Kidney glomerular epithelial cell (primary cell): ENCODE measurements at places on chromosomes 12 and 14.

DNA sequence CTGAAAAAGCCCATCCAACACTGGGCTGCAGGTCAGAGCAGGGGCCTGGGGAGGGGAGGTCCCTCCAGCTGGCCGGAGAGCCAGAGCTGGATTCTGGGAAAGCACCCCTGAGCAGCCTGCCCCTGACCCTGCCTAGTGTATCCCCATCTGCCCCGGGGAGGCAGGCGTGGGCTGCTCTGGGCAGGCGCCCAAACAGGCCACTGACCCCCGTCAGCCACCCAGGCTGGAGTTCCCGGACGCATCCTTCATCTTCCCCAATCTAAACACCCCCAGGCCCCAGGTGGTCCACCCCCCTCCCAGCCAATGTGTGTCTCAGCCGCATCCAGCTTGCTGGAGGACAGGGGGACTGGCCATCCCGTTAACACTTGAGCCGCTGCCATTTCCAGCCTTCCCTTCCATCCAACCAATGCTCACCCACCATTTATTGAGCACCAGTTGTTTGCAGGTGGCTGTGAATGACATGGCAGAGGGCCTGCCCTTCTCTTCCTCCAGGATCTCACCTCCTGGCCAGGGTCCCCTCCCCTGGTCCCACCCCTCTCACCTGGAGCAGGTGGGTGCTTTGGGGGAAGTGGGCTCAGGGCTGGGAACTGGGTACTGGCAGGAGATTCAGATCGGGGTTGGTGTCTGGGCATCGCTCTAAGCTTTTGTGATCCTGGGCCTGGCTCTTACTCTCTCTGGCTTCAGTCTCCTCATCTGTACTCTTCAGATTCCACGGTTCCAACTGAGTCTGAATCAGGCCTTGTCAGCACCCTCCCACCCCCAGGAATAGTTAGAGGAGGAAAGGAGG is 743 bp upstream of the DTX1 start:
- DNase-seq, result no peak

- no peak for DNase-seq
These were observed 135.4 kb upstream of the TRHDE start for GRCh38 chr12:72136792-72137191.

- DNase-seq, result no peak
These were observed 14.0 kb upstream of the C12orf71 start for GRCh38 chr12:27096420-27096819.

GRCh38 chr12:1162081-1162760 is 171.2 kb downstream of the ERC1 start:
- no peak for DNase-seq

DNA sequence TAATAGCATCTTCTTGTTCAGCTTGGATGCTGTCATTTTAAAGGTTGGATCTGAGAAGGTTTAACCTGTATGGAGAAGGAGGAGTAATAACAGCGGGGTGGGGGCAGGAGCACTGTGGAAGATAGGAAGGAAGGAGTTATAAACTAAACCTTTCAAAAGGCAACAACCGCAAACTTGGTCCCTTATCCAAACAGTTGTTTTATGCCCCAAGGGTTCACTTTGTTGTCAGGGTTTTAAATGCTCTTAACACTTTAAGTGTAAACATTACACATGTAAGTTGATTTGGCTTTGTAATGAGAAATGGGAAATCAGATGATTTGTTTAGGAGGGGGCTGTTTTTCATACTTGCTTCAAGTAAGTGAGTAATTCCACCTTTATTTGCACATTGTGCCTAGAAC is 3.0 kb downstream of the NPAS3 start:
- no peak for DNase-seq

DNA sequence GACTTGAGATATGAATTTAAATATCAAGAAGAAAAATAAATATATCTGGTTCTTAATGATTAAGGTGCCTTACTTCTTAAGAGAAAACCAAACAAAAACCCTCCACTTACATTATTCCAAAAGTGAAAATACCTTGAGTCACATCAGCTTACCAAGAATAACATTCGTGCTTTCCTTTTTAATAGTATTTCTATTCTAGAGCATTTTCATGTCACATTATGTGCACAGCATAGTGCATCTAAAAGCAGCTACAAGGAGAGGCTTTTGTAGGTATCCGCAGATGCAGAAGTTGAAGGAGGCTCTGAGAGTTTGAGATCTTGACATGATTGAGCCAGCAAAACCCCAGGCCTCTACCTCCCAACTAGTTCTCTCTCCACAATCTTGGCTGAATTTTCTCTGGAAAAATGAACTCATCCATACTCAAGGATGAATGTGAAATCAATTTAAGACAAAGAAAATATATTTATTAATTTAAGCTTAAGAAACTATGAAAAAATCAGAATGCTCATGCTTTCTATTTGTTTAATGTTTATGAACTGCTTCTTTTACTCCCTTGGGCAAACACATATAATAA is 275.0 kb downstream of the AKAP6 start:
- DNase-seq, result no peak

DNA sequence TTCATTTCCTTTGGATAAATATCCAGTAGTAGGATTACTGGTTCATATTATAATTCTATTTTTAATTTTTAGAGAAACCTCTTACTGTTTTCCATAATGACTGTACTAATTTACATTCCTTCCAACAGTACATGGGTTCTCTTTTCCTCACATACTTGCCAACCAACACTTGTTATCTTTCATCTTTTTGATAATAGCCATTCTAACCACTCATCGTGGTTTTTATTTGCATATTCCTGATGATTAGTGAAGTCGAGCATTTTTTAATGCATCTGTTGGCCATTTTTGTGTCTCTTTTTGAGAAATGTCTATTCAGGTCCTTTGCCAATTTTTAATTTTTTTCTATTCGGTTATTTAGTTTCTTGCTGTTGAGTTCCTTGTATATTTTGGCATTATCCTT is 457.7 kb upstream of the PDE3A start:
- no peak for DNase-seq

DNA sequence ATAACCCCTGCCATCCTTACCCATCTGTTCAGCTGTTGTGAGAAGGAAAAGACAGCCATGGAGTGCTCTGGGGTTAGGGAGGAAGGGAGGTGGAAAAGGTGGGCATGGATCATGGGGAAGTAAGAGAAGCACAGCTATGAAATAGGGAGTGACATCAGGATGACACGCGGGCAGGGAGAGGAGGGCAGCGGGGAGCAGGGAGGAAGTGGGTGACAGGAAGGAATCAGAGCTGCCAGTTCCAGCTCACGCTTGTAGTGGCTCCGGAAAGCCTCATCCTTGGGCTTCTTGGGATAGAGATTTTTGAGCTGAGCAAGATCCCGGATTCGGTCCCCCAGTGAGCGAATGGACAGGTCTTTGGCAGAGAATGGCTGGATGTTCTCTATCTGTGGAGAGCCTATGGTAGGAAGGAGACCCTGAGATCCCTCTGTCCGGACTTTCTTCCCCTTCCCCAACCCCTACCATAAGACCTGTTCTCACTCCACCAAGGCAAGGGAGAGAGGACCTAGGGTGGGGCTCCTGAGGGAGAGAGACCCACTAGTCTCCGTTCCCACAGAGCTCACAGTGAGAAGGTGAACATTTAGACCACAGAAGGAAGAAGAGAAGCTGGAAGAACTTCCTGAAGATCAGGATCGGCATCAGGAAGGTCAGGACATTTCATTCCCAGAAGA is 10.3 kb downstream of the NAB2 start:
- DNase-seq, result no peak

- no peak for DNase-seq
These were observed 20.0 kb upstream of the GCH1 start for GRCh38 chr14:54922598-54922997.

DNA sequence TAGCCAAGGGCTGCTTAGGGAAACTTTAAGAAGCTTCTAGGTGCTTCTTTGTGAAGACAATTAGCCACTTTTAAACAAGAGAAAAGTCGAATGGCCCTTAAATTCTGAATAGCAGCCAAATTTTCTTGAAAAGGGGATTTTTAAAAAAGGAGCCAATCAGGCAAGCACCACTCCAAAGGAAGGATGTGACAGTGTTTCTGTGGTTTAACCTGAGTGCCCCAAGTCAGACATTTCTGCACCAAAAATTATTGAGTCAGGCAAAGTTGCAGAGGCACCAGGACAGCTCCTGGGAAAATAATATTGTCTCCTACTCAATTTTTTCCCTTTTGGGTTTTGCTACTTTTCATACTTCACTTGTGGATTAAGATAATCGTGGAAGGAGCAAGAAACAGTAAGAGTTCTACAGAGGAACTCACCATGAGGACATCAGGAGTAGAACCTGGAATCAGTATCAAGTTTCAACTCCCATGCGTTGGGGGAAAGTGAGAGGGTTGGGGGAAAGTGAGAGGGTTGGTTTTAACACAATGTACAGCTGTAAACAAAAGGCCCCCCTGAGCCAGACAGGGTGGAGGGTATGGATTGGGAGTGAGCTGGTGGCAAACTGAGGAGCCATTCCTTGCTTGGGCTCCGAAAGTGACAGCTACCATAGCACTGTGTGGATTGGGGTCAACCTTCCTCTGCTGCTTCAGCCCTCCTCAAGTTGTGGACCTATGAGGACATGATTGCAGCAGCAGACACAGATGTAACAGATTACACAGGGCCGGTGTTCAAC is 90.8 kb downstream of the SLC38A1 start:
- no peak for DNase-seq

DNA sequence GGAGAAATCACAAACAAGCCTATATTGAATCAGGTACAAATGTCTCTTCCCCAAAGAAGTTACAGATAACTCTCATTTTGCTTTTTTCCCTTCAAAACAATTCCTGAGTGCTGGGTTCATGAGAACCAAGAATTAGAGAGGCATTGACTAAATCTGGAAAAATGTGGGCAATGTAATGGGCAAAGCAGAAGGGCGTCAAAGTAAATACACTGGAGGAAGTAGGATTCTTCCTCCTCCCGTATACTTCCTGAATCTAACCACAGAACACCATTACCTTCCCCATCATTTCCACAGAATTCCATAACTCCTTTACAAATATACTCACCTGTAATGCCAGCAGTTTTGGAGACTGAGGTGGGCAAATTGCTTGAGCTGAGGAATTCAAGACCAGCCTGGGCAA is 3.0 kb upstream of the RBMS2 start:
- peak; percentile 14 for DNase-seq

DNA sequence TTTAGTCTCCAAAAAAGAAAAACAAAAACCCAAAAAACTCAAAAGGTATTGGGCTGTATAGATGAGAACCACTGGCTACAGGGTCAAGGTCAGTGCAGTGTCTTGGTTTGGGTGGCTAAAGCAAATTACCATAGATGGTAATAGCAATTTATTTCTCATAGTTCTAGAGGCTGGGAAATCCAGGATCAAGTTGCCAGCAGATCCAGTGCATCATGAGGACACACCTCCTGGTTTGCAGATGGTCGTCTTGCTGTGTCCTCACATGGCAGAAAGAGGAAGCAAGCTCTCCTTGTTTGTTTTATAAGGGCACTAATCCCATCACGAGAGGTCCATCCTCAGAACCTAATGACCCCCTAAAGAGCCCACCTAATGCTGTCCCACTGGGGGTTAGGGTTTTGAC is 11.2 kb downstream of the COX14 start:
- no peak for DNase-seq

DNA sequence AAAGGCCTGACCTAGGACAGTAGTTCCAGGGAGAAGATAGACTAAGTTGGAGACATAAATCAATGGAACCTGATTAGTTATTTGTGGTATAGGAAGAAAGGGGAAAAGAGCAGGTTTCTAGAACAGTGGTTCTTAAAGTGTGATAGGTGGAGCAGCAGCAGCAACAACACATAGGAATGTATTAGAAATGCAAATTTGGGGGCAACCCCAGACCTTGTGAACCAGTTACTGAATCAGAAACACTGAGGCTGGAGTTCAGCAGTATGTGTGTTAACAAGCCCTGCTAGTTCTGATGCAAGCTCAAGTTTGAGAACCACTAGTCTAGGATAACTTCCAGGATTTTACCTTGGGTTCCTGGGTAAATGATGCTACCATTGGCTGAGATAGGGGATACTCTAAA is 308.7 kb downstream of the EMP1 start:
- no peak for DNase-seq

GRCh38 chr14:45125754-45126153 is 8.5 kb downstream of the FKBP3 start:
- DNase-seq, result no peak

GRCh38 chr14:49893309-49894213 is 679 bp downstream of the ARF6 start:
- DNase-seq, result no peak

DNA sequence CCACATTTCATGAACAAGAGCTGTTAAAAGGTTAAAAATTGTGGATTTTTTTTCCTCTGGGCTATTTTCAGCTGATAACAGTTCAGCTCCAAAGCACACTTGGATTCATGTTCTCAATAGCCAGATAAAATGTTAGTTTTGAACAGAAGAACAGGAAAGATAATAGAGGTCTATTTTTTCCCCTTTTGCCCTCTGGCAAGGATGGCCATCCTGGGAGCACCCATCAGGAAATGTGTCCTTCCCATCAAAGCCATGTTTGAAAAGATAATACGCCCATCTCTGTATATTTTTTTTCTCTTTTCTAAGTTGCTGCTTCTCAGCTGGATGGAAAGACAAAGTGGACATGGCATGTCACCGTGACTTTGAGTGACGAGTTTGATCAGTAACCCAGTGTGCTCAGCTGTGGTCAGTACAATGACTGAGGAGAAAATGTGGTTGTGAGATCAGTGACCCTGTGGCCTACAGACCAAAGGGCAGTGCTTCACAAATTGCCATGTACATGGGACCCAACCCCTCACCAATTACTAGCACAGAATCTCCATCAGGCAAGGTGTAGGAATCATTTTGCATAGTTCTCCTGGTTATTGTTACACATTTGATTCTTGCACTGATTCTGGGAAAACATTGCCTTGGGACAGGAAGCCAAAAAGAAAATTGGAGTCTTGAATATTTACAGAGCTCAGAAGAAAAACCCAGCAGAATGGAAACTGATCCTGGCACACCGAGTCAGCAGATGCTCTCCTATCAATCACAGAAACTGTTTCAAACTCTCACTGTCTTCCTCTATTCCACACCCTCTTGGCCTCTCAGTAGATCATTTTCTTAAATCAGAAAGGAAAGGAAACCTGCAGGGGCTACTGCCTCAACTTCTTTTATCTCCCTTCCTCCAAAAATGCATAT is 64.3 kb downstream of the ANO6 start:
- no peak for DNase-seq

DNA sequence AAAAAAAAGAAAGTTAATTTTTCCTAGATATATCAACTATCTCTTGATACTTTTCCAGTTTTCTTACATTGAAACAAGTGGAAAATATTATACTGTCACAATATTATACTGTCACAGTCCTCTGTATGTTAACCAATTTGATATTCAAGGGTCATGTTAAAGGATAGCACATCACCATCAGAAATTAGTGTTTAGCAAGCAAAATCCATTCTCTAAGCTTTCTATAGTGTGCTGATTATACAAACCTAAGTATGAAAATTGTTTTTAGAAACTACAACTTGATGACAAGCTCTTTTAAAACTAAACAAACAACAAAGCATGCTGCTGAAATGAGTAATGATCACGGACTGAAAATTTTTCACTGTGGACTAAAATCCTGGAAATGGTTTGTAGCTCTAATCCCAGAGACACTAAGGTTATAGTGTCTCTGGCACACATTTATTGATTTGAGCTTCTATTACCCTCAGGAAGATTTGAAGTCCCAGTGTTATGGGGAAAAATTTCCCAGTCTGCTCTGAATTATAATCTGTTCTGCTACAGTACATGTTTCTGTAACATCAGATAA is 9.7 kb downstream of the SPTSSA start:
- DNase-seq, result no peak

- no peak for DNase-seq
These were observed 50.5 kb downstream of the SAMD4A start for GRCh38 chr14:54617467-54617866.
